ENCODE measurements at places on chromosomes 7 and 10.

GRCh38 chr7:50856231-50856630 lies 73.5 kb upstream of the GRB10 start:
- no peak for DNase-seq

DNA sequence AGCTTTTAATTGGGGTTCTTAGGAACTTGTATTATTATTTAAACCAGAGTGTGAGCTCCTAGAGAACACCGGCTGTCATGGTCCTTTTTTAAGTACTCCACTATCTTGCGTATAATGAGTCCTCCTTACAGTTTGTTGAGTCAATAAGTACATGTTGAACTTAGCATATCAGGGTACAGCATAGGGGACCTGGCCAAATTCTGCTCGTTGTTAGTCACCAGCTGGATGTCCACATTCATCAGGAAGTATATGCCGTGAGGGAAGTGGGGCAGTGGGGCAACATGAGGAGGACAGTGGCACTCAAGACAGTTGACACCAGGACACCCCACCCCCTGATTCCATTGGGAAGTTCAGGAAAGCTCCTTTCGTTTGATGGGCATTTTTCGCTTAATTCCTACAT lies 16.6 kb downstream of the RPP30 start:
- no peak for DNase-seq

DNA sequence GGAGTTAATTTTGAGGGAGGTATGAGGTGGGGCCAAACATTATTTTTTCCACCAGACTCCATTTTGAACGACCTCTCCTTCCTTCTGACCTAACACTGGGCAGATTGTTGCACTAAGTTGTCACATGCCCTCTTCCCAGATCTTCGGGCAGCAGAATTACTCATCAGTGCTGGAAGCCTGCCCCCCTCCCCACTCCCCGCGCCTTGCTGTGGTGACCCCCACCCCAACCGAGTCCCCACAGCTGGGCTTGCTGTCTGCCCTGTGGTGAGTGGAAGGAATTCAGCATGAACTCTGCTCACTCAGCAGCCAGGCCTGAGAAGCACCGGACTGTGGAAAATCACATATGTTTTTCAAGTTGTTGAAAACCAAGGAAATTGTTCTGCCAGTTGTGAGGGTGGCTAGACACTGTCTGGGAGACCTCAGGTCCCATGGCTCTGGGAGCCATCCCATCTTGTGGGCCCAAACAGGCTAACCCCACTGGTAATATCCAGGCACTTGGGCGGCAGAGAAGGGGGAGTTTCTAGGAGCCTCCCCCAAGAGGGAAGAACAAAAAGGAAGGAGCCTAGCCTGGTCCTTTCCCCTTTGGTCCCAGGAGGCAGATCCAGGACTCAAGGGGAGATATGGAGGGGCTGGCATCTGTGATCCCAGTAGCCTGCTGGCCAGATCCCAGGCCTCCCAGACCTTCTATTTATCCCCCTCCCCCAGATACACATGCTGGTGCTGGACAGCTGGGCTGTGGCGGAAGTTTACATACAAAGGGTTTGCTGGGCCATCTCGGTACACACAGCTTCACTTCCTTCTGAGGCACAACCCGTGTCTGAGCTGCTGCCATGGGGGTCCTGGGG lies 3.5 kb upstream of the AEBP1 start:
- no peak for DNase-seq

DNA sequence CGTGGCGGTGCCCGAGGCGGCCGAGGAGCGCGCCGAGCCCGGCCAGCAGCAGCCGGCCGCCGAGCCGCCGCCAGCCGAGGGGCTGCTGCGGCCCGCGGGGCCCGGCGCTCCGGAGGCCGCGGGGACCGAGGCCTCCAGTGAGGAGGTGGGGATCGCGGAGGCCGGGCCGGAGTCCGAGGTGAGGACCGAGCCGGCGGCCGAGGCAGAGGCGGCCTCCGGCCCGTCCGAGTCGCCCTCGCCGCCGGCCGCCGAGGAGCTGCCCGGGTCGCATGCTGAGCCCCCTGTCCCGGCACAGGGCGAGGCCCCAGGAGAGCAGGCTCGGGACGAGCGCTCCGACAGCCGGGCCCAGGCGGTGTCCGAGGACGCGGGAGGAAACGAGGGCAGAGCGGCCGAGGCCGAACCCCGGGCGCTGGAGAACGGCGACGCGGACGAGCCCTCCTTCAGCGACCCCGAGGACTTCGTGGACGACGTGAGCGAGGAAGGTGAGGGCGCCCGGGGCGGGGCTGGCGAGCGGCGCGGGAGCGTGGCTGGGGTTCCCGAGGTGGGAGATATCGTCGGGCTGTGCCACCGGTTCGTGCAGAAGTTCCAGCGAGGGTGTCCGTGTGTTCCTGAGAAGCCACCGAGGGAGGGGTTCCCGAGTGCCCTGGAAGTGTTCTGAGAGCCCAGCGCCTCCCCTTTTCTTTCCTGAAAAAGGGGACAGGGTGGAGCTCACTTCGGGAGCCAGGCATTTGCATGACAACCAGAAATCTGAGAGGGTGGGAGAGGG lies 495 bp downstream of the EIF3B start:
- no peak for DNase-seq

GRCh38 chr10:22436526-22436892 lies 91.2 kb downstream of the SPAG6 start:
- DNase-seq: peak; percentile 10

- no peak for DNase-seq
Measured at GRCh38 chr10:21509341-21510240, 15.9 kb downstream of the SKIDA1 start.

GRCh38 chr7:2726316-2727018 lies 38.5 kb downstream of the AMZ1 start:
- no peak for DNase-seq

DNA sequence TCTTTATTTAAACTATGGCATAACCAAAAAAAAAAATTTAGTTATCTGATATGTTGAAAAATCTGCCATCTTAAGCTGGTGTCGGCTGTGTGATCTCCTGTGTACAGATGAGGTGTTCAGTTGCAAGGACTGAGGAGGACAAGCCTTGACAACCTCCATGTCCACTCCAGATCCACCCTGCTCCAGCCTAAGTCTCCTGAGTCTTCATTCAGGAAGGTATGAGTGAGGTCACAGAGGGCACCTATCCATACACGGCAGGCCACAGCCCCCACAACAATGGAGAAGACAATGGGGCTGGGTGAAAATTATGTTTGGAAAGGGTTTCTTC lies 16.1 kb downstream of the TARP start:
- no peak for DNase-seq

All from inflammatory macrophage treated with lipopolysaccharide for 1 hour (primary cell).